CD4-positive, alpha-beta T cell treated with Interleukin-10 for 1 hour (primary cell): ENCODE measurements at places on chromosomes 3 and 15.

GRCh38 chr3:133525435-133525834 lies 48.1 kb upstream of the CDV3 start:
- DNase-seq, result no peak

DNA sequence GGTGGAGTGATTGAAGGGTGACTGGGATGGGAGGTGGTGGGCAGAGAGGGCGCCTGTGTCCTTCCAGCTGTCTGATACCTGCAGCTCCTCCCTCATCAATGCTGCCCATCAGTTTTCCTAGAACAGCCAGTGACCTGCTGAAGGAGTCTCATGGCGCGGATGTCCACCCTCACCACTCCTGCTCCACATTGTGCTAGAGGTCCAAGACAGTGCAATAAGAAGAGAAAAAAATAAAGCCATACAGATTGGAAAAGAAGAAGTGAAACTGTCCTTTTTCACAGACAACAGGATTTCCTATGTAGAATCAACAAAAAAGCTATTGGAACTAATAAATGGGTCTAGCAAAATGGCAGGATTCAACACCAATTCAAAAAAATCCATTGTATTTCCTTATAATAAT lies 7.4 kb downstream of the ZDHHC19 start:
- no peak for DNase-seq

DNA sequence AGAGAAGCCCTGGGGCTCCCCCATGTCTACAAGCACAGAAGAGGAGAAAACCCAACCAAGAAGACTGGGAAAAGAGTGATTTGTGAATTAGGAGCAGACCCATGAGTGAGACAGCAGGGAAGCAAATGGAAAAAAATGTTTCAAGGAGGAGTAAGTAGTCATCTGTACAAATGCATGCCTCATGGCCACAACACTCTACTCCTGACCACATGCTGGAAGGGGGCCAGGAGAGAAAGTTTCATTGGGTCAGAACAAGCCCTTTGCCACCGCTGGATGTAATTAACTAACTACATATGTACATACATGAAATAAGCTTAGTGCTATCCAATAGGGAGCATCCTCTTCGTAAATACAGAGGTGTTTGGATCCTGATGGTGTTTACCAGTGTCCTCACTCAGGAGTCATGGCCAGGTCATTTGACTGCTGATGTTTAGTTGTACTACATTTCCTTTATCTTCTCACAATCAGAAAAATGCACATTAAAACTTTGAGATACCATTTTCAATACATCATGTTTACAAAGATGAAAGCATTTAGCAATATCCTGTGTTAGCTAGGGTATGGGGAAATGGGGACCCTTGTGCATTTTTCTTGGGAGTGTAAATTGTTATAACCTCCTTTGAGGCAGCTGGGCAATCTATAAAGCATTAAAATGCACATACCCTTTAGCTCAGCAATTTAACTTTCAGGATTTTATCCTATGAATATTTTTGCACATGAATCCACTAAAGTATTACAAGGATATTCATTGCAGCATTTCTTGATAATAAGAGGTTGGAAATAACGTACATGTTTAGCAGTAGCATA lies 27.1 kb downstream of the CLRN1 start:
- DNase-seq, result no peak

DNA sequence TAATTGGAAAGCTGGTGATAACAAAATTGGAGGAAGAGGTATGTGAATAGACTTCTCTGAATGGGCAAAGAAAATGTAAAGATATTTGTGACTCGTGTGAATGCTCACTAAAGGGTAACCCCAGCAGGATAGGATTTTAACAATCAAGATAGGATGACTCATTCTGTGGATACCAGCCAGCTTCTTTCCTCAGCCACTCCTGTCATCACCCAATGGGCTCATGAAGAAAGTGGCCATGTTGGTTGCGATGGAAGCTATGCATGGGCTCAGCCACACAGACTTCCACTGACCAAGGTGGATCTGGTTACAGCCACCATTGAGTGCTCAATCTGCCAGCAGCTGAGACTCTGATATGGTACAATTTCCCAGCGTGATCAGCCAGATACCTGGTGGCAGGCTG lies 40.9 kb downstream of the STRIT1 start:
- DNase-seq, result no peak

DNA sequence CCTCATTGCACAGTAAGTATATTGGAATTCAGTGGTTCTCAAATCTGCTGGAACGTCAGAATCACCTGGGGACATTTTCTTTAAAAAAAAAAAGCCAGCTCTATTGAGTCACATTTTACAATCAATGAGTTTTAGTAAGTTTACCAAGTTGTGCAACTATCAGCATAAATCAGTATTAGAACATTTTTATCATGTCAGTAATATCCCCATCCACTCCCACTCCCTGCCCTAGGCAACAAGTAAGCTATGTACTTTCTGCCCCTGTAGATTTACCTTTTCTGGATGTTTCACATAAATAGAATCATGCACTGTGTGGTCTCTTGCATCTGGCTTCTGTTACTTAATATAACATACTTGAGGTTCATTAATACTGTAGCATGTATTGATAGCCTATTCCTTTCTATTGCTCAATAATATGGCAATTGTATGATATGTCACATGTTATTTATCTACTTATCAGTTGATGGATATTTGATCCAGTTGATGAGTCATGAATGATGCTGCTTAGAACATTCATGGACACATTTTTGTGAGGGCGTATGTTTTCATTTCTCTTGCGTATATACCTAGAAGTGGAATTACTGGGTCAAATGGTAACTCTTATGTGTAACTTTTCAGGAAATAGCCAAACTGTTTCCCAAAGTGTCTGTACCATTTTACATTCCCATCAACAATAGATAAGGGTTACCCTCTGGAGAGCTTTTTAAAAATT lies 180.5 kb downstream of the THSD4 start:
- DNase-seq, result no peak

DNA sequence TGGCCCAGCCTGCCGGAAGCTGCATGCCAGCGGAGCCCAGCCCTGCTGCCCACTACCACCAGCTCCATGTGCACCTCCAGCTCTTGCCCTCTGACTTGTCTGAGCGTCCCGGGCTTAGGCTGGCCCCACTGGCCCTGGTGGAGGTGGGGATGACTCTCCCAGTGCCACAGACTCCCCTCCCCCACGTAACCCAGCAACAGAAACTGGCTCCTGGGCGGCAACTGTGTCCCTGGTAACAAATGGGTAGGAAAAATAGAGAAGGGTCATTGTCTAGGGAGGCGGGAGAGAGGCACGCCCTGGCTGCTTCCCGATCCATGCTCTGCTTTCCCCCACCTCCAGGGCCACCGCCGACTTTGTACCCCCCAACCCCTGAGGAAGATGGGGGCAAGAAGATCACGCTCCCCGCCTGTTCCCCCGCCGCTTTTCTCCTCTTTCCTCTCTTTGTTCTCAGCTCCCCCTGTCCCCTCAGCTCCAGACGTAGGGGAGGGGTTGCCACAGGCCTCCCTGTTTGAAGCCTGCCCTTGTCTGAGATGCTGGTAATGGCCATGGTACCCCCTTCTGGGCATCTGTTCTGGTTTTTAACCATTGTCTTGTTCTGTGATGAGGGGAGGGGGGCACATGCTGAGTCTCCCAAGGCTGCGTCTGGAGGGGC lies 10.8 kb upstream of the SEMA3B start:
- no peak for DNase-seq

DNA sequence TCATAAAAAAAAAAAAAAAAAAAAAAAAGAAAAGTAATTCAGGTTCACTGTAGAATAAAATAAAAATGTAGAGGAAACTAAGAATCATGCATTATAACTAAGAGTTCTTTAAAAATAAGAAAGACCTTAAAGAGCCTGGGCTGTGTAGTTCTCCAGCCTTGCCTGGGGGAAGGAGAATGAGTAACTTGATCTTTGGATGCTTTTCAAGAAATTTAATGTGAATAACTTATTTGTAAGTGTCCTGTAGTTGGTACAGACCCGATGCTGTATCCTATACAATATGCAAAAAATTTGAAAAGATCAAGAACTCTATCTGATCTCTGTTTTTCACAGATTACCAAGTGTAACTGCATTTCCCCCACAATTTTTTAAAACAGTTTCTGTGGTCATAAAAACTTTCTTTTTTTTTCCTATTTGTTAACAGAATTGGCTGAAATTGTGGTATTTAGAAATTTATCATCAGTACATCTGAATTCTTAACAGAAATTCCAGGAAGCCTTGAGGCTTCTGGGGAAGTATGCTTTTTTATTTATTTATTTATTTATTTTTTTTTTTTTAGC lies 195.3 kb downstream of the THRB start:
- DNase-seq, result no peak
